D341Med (cell line): ENCODE measurements at places on chromosomes 16 and 17.

GRCh38 chr16:87410968-87411367 lies 18.8 kb downstream of the MAP1LC3B start:
- no peak for DNase-seq

DNA sequence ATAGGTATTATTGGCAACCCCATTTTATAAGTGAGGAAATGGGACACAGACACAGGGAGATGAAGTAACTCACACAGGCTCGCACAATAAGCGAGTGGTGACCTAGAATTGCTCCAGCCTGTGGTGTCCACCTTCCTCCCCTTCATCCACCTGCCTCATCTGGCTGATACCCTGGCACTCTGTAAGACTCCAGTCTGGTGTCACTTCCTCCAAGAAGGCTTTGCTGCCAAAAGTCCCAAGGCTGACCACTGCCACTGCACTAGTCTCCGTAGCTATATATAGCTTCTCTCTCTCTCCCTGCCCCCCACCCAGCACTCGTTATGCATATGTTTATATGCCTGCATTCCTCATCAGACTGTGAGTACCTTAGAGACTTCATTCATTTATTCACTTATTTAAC lies 66.1 kb upstream of the SREBF1 start:
- no peak for DNase-seq

DNA sequence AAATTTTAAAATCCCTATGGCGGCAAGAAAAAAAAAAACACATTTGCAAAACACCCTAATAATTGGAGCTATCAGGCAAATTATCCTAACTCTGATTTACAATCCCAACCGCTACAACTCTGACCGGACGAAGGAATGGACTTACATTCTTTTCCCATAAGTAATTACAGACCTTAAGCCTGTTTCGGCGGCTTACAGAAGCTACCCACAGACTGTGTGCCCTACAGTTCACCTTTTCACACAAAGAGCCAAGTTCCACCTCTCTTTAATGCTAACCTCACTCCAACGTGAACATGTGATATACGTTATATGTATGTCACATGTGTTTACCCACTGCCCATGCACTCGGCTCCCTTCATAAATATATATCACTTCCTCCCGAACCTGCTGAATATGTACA lies 8.7 kb upstream of the MEAK7 start:
- DNase-seq, result no peak

- DNase-seq, result no peak
Measured at GRCh38 chr17:21029036-21029435, 13.8 kb downstream of the USP22 start.

- no peak for DNase-seq
Measured at GRCh38 chr17:21395764-21396163, 19.6 kb downstream of the KCNJ12 start.

DNA sequence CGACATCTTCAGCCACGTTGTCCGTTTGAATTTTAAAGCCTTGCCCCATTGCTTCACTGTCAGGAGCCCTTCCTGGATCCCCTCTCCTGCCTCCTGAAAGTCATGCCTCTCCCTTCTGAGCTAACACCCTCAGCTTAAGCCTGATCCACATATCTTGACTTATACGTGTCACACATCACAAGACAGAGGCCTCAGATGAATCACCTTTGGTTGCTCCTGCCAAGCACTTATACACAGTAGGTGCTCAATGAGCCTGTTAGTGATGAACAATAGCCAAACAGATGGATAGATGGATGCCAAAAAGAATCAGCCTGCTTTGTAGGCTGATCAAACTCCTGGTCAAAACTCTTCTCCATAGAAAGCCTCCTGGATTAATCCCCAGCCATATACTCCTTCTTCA lies 31.8 kb downstream of the PITPNM3 start:
- no peak for DNase-seq

DNA sequence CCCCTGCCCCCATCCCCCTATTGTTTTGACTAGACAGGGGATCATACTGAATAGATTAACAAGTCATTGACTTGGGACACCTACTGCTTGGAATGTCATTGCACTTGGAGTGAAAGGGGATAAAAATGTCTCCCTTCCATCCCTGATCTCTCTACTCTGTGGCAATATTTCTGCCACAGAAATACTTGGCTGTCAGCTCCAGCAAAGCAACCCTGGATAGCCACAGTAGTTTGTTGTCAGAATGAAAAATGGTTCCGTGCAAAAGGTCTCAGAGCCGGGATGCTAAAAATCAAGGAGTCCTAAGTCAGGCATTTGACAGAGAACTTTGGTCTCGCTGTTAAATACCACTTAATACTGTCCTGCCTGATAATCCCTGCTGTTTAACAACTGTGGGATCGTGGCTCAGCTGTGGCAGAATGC lies 722.0 kb upstream of the SOX9 start:
- no peak for DNase-seq

DNA sequence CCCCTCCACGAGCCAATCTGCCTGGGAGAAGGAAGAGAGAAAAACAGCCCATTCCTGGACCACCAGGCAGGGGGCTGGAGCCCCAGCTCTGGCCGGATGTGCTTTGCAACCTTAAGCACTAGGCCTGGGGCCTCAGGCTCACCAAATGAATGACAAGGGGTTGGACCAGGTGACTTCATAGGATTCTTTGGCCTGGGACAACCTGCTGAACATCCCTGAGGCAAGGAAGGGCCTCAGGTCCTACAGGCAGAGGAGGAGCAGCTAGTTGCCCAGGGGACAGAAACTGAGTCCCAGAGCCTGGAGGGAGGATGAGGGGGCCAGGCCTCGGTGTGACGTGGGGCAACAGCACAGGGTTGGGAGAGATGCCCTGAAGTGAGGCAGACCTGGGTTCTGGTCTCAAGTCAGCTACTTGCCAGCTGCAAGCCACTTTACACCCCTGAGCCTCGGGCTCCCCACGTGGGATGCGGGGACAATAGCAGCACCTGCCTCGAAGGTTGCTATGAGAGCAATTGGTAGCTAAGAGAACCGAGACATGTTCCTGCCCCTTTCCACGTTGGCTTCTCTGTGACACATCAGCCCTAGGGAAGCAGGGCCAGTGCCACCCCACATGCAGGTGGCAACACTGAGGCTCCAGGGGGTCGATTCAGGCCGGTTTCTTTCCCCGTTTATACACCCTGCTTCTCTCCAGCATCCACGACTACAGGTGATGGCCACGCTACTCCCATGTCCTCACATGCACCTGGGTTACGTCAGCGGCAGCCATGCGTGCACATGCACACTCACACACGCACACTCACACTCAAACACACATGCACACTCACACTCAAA lies 42.6 kb downstream of the CFAP20 start:
- DNase-seq, result no peak

- DNase-seq, result peak; percentile 97
Measured at GRCh38 chr17:74923538-74924249, 379 bp upstream of the OTOP2 start.

DNA sequence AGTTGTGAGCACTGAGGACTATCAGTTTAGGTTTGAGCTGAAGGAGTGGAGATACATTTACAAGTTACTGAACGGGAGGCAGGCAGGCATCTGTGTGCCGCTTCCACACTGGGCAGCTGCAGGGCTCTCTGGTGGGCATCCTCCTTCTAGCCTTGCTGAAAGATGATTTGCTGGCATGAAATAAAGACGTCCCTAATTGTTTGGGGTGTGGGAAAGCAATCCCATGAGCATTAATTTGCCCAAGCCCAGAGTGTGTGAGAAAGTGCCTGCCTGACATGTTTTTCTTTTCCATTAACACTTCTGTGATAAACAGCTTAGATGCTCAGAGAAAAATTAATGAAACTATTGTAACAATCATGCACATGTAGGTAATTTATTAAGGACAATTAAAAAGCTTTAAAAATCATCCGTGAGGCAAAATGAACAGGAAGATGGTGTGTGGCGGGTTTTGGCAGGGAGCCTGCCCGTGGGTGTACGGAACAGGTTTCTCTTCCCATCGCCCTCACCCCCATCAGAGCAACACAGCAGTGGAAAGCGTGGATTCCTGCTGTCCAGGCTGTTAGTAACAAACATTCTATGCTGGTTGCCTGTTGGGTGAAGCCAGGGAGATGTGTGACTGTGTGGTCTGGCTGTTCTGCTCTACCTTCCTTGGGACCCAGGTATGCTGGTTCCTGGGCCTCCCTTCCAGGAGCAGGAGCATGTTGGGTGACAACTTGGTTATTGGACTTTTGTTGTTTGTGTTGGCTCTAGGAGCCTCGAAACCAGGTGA lies 191.9 kb downstream of the MSI2 start:
- DNase-seq, result no peak

DNA sequence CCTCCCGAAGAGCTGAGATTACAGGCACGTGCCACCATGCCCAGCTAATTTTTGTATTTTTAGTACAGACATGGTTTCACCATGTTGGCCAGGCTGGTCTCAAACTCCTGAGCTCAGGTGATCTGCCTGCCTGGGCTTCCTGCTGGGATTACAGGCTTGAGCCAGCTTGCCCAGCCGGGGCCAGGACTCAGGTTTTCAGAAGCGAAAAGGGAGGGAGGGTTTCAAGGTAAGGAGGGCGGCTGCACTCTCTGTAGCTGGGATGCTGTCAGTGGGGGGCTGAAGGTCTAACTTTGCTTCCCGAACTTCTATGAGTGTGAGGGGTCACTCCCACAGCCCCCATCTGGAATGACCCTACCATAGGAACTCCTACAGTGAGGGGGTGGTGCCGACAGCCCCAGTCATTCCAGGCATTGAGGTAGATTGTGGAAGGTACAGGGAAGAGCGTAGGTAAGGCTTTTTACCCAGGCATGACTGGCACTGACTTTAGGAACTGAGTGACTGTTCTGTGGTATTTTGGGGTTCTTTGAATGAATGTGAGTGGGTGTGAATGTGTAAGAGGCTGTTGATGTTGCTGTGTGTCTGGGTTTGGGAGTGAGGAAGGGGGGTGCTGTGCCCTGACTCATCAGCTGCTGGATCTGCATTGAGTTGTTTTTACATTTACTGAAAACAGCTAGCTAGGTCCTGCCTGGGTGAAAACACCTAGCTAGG lies 3.8 kb upstream of the C1QL1 start:
- DNase-seq, result no peak

GRCh38 chr17:34532281-34533065 lies 46.9 kb upstream of the TMEM132E start:
- DNase-seq, result no peak

DNA sequence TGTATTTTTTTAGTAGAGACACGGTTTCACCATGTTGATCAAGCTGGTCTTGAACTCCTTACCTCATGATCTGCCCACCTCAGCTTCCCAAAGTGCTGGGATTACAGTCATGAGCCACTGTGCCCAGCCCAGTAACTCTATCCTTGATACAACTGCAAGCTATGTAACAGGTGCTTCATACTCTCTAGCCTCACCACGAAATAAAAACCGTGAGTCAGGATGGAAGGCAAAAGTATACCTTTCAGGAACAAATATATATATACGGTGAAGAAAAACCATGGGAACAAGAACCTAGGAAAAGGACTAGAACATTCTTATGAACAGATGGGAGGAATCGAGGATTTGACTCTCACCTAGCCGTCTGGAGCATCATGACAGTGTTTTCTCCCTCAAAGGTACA lies 9.6 kb upstream of the FBF1 start:
- no peak for DNase-seq

GRCh38 chr16:7546948-7547347 lies 214.3 kb downstream of the RBFOX1 start:
- no peak for DNase-seq

GRCh38 chr17:35942588-35943186 lies 826 bp downstream of the LYZL6 start:
- DNase-seq, result no peak

- DNase-seq, result no peak
Measured at GRCh38 chr17:49403514-49404289, 11.0 kb downstream of the PHB1 start.

GRCh38 chr17:19460700-19461099 lies 49.7 kb downstream of the RNF112 start:
- no peak for DNase-seq

DNA sequence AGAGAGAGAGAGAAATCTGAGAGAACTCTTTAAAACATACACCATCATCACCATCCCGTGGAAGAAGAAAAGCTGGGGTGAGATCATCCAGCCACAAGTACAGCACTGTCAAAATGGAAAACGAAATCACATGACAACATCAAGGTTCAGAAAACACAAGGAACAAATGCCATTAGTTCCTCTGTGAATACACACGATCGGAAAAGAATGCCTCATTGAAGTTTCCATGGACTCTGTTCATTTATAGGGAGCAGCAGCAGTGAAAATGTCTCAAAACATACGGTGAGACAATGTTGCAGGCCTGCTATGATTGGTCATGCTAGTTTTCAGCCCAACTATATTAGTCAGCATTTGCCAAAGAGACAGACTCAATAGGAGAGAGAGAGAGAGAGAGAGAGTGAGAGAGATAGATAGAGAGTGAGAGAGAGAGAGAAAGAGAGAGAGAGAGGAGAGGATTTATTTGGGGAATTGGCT lies 4.4 kb downstream of the CFAP97D1 start:
- no peak for DNase-seq
